Stimulated activated CD8-positive, alpha-beta memory T cell treated with anti-CD3 and anti-CD28 coated beads, Interleukin-4, amount 100 ng/mL, for 1 hour (primary cell): ENCODE measurements at places on chromosomes 11 and 22.

GRCh38 chr11:75570559-75571139, 8.6 kb downstream of the SERPINH1 start:
- DNase-seq, result no peak

- DNase-seq, result no peak
These were observed 9.2 kb downstream of the MAPK1 start for GRCh38 chr22:21858025-21858764.

DNA sequence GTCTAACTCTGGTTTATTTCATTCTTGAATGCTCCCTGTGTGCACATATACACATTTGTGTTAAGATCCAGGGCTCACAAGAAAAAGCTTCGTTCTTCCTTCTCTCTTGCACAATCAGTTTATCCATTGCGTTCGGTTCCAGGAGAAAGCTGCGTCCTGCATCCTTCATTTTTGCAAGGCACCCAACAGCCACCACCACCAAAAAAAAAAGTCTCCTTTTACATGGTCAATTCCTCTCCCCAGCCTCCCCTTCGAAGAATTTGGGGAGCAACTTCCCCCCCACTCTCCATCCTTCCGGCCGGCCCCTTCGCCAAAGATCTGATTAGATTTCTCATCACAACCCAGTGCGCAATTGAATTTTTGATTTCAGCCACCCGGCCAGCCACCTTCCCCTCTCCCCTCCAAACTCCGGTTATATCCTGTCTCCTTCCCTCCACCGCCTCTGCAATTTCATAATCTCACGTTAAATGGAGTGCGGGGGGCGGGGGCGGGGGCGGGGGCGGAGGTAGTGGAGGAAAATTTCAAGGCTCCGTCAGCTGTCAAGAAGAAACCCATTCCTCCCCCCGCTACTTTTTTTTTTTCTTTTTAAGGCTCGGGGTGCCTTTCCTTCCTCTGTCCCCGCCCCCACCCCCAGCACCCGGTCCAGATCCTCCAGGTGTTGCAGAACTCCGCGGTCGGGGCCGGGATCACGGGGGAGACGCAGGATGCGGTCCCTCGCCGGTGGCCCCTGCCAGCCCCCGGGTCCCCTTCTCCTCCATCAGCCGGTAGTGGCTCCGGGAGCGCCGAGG, 1166.5 kb downstream of the LRRC4C start:
- no peak for DNase-seq

DNA sequence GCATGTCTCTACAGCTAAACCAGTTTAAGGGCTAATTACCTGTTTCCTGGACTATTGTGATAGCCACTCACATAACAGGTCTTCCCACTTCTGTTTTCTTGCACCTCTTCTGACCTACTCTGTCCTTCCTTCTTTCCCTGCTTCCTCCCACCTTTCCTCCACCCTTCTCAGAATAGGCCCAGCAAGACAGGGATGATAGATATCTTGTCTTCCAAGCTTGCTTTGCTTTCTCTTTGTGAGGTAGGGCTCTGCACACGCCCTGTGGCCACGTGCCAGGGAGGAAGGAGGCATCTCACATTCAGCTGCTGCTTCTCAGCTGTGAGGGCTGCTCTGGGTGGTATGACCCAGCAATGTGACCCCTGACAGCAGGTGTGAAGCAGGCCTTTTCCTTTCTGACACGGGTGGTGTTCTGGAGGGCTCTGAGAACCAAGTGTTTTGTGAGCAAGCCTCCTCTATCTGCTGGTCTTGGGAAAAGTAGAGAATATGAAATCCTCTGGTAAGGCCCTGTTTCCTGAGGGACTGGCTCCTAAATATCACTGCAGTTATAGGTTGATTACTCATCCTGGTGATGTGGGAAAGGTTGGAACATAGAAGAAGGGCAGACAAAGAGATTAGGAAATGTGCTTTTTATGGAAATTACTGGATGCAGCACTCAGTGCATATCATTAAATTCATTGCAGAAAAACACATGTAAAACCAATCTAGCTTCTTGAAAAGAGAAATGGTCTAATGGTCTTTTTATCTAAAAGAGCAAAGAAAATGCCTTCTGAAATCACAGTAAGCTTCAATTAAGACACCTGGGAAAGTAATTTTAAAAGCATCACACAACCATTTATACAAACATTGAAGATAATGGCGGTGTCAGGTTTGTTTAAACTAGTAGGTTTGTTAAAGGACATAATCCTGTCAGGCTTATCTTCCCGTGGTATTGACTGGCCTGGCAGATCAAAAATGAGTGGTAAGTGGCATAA, 8.5 kb downstream of the AMOTL1 start:
- DNase-seq, result no peak

- DNase-seq, result no peak
These were observed 332.8 kb upstream of the PLET1 start for GRCh38 chr11:112593440-112593839.
